Activated T-cell treated with anti-CD3 and anti-CD28 coated beads, Interleukin-2, amount 50 U/mL, for 72 hours (primary cell): ENCODE measurements at places on chromosomes 12 and 14.

GRCh38 chr14:83993545-83993944 lies 1536.4 kb upstream of the FLRT2 start:
- DNase-seq = no peak

GRCh38 chr12:89379148-89379838 lies 27.0 kb upstream of the DUSP6 start:
- DNase-seq = no peak

DNA sequence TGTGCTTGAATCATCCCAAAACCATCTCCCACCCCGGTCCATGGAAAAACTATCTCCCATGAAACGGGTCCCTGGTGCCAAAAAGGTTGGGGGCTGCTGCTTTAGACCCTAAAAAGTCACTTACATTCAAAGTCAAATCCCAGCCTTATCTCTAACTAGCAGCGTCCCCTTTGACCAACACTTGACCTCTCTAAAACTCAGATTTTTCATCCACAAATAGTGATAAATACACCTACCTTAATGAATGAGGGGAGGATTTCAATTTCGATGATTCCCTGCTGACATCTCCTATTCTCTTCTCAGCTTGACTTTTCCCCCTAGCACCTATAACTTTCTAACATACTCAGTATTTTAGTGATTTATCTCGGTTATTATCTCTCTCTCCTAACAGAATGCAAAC lies 137.3 kb downstream of the BTG1 start:
- no peak for DNase-seq

DNA sequence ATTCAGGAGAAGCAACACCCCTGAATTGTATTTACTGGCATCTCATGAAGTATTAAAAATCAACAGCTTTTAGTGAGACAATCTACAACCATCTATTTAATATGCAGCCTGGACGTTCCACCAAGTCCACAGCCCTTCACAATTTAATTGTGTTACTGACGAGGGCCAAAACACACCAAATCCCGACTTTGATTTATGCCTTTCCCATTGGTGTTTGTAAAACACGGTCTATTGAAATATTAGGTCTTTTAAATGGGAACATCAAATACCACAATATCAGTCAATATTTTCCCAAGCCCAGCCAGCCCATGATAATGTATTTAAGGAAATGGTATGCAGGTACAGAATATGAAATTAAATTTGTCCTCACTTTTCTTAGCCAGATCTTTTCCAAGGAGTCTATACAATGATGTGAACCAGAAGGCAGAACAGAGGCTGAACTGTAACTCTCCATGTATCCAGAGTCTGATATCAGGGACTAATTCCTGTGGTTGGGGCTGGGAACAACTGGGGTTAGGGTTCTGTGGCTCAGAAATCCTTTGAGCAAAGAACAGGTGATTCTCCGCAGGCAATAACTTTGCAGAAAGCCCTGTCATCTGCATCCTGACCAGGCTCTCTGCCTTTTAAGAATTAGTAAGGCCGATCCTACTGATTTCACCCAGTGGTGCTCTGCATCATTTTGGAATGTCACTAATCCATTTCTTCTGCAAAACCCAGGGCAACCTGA lies 179.3 kb upstream of the GZMB start:
- no peak for DNase-seq

- DNase-seq = no peak
These were observed 47.6 kb upstream of the HIF1A start for GRCh38 chr14:61647704-61648103.

GRCh38 chr14:23661542-23661941 lies 25.4 kb downstream of the DHRS2 start:
- DNase-seq = no peak

- DNase-seq = no peak
These were observed 9.5 kb downstream of the ZNF891 start for GRCh38 chr12:133120385-133121191.

GRCh38 chr12:108424816-108425215 lies 85.7 kb upstream of the CMKLR1 start:
- DNase-seq = no peak

DNA sequence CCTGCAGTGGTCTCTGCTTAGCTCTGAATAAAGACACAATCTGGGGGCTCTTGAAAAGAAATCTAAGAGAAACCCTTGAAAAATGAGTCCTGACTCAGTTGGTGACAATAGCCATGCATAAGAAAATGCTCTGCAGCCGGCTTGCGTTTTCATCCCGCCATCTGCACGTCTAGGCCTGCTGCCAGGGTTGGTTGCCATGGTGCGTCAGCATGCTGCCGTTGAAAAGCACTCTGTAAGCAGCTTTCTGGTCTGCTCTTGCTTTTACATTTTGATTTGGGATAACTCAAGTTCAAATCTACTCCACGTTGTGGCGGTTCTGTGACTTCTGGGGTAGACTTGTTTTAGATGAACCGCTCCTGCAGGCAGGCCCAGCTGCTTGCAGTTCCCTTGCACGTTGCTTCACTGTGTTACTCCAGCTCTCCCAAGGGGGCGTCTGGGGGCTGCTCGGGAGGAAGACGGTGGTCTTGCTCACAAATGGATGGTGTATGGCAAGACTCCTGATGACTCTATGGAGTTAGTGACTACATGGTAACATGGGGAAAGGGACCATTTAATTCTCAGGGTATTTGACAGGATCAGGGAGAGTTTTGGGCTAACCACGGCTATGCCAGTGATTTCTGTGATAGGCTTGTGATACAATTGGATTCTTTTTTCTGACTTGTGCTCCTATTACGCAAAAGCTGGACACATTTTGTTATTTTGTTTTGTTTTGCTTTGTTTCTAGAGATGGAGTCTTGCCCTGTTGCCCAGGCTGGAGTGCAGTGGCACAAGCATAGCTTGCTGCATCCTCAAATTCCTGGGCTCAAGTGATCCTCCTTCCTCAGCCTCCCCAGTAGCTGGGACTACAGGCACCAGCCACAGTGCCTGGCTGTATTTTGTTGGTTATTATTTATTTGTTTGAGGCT lies 15.8 kb downstream of the WNT5B start:
- no peak for DNase-seq

DNA sequence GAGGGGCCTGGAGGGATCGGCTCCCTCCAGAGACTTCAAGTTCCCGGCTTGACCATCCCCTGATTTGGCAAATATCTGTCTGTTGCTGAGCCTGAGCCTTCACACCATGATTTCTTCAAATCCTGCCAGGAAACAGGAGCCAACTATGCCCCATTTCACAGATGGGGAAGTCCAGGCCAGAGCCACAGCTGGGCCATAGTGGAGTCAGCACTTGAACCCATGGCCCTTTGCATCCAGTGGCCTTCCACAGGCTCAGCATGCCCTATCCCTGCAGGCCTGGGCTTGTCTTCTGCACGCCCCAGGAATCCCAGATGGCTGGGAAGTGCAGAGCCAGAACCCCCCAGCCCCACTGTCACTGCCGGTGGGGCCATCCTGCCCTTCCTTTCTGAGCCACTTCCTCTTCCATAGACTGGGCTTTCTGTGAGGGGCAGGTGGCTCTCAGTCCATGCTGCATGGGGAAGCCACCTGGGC lies 44.9 kb downstream of the CYP46A1 start:
- DNase-seq = no peak

GRCh38 chr14:99234961-99235571 lies 36.9 kb downstream of the BCL11B start:
- DNase-seq = peak; percentile 69

DNA sequence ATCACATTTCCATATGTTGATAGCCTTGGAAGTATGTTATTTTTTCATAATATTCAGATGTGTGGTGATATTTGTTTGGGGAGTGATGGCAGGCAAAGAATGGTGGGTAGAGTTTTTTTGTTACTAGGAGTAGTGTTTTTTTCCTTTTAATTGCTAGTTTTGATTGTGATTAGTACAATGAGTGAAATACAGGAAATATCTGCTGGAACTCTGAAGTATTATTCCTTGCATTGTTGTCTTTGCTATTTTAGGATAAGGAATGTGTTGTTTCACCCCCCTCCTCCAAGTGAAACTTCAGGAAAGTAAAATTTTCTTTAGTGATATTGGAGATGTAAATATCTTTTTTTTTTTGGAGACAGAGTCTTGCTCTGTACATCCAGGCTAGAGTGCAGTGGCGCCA lies 105.4 kb downstream of the DIP2B start:
- no peak for DNase-seq

DNA sequence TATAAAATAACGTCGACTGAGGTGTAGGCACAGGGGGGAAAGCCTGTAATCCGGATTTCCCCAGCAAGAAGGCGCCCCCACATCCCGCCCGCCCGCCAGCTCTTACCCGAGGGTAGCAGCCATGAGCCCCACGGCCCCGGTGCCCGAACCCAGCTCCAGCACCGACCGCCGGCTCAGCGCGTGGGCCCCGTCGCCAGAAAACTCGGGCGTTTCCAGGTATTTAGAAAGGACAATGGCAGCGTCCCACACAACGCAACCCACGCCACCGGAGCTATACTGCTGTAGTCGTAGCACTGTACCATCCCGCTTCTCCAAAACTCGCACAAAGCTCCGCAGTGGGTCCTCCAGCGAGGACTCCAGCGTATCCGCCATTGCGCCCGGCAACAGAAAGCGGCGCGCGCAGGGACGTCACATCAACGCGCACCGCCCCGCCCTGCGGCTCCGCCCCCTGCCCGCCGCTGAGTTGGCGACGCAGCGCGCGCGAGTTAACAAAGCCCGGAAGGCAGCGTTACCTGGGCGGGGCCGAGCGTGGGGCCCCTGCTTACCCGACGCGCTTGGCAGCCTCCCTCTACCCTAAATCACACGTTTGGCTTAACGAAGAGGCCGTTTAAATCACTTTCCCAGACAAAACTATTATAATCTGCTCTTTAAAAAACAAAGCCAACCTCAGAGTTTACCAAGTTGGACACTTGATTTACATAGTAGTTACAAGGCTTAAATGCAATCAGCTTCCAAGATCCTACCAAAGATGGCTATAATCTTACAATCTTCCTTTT lies at the start of gene VCPKMT:
VCPKMT (minus strand) TSS at position 392 of the 776 bp plus-strand sequence; CDS start at position 372, 20 bp downstream.
- DNase-seq = peak; percentile 99

DNA sequence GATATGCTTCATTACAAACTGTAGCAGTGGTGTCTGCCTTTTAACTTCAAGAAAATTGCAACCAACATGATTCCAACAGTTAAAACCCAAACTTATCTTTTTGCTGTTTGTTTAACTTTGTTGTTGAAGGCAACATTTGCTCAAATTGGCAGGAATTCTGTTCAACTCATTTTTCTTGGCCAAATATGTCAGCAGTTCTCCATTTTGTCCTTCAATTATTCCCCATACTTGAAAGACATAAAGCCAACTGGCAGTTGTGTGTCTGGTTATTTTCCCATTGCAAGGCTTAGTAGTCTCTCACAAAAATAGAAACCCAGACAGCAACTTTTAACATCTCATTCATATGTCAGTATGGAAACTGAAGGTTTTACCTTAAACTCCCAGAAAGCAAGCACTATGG lies 146.3 kb downstream of the LRIG3 start:
- DNase-seq = no peak

DNA sequence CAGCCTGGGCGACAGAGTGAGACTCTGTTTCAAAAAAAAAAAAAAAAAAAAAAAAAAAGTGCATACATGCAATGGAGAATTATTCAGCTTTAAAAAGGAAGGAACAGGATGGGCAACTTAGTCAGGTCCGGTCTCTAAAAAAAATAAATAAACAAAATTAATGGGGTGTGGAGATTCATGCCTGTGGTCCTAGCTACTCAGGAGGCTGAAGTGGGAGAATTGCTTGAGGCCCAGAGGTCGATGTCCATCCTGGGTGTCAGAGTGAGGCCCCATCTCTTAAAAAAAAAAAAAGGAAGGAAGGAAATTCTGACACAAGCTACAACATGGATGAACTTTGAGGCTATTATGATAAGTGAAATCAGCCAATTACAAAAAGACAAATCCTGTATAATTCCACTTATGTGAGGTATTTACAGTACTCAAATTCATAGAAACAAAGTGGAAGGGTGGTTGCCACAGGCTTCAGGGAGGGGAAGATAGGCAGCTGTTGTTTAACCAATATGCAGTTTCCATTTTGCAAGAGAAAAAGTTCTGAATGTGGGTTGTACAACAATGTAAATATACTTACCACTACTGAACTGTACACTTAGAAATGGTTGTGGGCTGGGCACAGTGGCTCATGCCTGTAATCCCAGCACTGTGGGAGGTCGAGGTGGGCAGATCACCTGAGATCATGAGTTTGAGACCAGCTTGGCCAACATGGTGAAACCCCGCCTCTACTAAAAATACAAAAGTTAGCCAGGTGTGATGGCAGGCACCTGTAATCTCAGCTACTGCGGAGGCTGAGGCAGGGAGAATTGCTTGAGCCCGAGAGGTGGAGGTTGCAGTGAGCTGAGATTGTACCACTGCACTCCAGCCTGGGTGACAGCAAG lies 12.3 kb upstream of the APOF start:
- DNase-seq = no peak

GRCh38 chr12:30707613-30708342 lies 12.1 kb upstream of the IPO8 start:
- no peak for DNase-seq

GRCh38 chr12:18861287-18861858 lies 123.5 kb downstream of the CAPZA3 start:
- no peak for DNase-seq

- no peak for DNase-seq
These were observed 17.2 kb downstream of the NKX2-1 start for GRCh38 chr14:36502558-36503508.

DNA sequence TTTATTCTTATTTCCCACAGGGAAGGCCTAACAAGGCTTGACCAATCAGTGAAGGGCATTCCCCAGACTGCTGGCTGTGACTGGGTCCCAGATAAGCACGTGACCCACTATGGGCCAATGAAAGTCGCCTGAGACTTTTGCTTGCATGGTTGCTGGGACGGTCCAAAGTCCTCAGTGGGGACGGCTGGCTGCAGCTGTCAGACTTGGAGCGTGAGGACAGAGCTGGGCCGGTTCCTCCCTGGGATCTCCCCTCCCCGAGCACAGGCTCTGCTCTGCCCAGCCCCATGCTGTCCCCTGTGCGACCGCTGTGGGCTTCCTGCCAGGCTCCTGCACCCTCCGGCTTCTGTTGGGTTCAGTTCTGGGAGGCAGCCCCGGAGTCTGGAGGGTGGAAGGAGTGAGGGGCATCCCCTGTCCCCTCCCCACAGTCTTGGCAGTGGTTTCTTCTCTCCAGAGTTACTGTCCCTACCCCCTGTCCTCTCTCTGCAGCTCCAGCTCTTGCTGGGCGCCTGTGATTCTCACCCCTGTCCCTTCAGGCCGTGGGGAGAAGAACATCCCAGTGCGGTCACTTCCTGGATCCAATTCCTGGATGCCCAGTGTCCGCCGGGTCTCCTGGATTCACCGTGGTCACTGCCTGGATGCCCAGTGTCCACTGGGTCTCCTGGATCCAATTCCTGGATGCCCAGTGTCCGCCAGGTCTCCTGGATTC lies 50.1 kb downstream of the GALNT9 start:
- no peak for DNase-seq

DNA sequence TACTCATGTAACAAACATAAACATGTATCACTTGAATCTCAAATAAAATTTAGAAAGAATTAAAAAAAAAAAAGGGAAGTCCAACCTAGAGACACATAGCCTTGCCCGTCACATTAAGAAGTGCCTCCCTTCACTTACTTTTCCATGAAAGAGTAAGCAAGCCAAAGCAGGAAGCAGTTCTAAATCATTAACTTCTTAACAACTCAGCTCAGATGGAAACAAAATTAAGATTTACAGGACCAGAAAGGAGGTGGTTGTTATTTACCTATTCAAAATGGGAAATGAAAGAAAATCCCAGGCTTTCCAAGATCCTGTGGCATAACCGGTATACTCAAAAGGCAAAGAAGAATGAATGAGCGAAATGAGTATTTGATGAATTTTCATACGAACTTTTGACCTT lies 258.6 kb upstream of the DCN start:
- DNase-seq = no peak
